WTC11 (cell line): ENCODE measurements at places on chromosomes 2 and 18. TPM values are rescaled to one million over a fixed set of nuclear protein-coding genes. Genes with fewer than 3 reads are reported as not detected.

DNA sequence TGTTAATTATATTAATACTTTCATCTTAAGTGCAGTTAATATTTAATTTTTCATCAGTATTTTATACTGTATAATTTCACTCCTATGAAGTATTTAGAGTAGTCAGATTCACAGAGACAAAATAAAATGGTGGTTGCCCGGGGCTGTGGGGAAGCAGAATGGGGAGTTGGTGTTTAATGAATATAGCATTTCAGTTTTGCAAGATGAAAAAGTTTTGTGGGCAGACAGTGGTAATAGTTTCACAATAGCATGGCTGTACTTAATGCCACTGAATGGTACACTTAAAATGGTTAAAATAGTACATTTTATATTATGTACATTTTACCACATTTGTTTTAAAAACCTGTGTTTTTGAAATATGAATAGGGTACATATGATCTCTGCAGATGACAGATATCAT is 31.2 kb downstream of the CFAP221 start:
- no peak for DNase-seq

Gene PRPF40A
- 171 to 189 TPM (median 176 TPM) in 3 replicates for total RNA-seq

DNA sequence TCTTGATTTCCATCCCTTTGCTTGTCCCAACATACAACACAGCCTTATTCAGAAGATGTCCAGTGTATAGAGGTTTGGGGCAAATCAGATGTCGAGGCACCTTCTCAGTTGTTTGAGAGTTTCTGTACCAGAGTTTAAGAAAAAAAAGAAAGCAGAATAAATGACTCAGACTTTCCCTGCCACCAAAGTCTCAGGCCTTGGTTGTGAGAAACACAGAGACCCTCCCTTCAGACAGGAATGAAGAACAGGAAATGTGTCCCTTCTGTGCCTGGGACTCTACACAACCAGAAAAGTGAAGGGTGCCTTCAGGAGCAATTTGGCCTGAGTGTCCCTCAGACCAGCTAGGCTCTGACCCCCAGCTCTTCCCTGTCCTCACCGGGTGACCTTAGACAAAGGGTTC is 37.3 kb upstream of the REL start:
- no peak for DNase-seq

Gene DUSP2
- 4.7 to 6.8 TPM (median 5.8 TPM) in 3 replicates for total RNA-seq

- no peak for DNase-seq
Observed at GRCh38 chr2:110955045-110955444, 165.7 kb upstream of the BCL2L11 start.

Gene HOXD1
- 0.14 to 0.22 TPM in 2 of 3 replicates, not detected in the other for total RNA-seq

DNA sequence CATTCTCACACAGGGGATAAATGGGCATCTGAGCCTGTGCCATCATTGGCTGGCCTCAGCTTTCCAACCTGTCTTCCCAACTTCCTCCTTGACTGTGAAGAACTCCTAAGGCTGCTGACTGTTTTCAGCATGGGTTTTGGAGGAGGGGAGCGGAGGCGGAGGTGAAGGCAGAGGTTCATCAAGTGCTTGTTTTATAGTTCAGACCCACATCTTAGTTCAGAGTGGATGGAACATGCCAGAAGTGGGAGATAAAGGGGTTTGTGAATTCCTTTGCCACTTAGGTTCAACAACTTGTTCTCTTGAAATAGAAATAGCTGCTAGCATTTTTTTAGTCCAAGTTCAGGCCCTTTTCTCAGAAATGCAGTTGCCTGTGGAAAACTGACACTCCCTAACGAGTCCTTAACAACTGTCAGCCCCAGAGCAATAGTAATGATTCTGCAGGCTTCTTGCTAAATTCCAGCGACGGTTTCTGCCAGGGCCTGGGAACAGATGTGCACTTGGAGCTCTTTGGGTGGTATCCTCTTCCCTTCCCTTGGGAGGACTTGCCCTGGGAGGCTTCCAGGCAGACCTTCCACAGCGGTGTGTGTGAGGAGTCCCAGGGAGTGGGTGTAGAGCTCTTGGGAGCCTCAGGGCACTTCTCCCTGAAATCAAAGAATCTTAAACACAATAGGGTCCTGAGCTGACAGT is 30.1 kb upstream of the ITGA6 start:
- no peak for DNase-seq

- peak; percentile 70 for DNase-seq
Observed at GRCh38 chr2:41836948-41837347, 210.9 kb upstream of the PKDCC start.

- DNase-seq, result no peak
Observed at GRCh38 chr2:181307203-181307991, 149.8 kb upstream of the ITGA4 start.

DNA sequence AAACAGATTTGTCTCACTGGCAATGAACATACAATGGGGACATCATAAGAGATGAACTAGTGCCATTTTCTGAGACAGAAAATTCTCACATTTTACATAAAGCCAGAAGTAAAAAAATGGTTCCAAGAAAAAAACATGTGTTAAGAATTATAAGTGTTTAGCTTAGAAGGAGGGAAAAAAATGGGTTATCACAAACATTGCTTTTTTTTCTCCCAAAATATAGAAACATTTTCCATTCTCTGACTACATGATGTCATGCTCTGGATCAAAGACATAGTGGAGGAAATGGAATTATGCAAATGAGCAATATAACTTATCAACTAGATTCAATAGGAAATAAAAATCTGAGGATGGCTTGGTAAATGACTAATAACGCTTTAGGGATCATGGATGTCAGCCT is 49.8 kb downstream of the SPATS2L start:
- no peak for DNase-seq

Gene BBS5
- total RNA-seq, result 0.90 to 1.6 TPM (median 1.5 TPM) in 3 replicates

DNA sequence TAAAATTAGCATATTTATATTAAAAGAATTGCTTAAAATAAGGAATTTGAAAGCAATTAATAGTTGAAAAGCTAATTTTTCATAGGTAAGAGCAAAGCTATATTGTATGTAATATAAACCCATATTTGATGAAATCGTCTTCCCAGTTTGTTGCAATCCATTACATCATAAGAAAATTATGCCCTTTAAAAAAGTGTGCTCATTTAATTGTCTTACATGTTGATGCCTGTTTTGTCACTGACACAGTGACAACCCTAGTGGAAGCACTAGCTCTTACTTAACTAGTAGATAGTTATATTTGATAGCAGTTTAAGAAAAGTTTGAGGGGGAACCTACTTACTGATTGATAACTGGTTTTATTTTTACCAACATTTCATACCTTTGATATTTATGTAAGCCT is 30.0 kb upstream of the IL18RAP start:
- no peak for DNase-seq

Gene TUBB6
- 137 to 240 TPM (median 149 TPM) in 3 replicates for total RNA-seq

Gene SERPINB4
- total RNA-seq, result 0.37 to 1.3 TPM (median 0.53 TPM) in 3 replicates

- peak; percentile 83 for DNase-seq
Observed at GRCh38 chr2:196750977-196751631, 48.4 kb downstream of the GTF3C3 start.

Gene GRB14
- 14.9 to 17.2 TPM (median 17.2 TPM) in 3 replicates for total RNA-seq

DNA sequence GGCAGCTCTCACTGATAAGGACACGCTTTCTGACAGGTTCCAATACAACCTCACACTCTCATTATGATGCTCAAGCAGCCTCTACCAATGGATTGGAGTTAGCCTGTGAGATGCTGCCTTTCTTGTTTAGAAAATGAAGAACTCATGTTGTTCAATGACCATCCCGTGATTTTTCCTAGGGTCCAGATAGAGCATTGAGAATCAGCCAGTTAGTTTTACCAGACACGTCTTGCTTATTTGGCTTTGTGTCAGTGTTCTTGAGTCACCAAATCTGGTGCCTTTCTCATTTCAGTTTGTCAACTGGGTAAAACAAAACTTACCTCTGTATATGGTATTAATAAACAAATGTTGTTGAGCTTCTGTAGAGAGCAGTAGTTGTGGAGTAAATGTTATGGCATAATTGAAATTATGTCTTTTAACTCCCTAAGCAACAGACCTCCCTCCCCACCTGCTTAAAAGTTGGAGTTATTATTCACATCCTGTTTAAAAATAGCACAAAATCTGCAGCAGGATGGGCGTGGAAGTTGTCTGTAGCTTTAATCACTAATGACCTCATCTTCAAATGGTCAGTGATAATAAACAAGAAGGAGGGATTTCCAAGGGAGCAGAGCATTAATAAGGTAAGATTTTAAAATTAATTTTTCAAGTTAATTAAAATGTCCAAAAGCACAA is 167.3 kb downstream of the HRH4 start:
- DNase-seq, result no peak

DNA sequence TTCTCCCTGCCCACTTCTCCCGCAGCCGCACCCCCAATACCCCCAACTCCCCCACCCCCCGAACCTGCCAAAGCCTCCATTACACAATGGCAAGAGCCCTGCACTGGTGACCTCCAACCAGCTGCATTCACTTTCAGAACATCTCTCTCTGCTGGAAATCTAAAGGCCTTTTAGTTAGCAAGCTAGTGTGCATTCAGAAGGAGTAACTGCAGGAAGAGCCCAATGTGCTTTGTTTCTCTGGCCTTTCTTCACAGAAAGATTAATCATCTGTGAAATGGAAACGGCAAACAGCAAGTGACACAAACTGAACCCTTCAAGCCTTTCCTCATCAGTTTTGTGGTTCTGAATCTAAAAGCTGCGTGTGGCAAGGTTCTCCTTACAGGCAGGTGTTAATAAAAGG is 124.2 kb downstream of the OLA1 start:
- DNase-seq, result peak; percentile 31

DNA sequence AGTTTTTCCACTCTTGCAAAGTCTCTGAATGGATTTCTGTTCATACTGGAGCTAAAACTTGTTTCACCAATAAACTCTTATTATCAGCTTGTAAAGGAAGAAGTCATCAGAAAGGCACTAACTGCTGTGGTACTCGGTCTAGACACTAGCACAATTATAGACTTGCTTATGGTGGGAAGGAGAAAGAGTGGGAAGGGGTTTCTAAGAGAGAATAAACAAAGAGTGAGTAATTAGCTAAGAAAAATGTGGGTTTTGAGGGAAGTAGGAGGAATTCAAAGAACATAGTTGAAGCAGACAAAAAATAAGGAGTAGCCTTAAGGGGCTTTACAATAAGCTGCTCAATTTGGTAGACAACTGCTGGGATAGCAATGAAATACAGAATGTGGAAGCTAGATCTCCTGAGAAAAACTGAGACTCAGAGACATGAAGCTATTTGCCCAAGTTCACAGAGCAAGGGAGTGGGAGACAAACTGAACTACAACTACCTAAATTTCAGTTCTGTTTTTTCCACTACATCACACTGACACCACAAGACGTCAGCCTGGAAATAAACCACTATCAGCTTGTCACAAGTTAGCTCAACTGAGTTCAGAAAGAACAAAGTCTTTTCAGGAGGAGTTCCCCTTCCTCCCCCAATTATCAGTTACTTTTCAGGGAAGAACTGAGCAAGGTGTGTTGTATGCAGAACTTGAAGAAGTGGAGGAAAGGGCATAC is 59.7 kb downstream of the MAP4K3 start:
- DNase-seq, result no peak

DNA sequence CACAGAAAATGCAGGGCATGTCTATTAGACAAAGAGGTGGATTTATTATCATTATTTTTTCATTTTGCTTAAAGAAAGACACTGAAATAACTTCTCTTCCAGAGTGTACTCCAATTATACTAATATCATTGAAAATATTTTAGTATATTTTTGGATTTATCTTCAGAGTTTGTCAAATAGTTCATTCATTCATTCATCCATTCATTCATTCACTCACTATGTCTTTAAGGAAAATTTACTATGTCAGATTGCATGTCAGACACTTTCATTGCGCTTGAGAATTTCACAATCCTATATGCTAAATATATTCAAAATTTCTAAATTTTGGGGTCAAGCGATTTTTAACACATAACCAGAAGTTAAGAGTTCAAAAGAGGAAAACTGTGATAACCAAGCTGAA is 479.1 kb downstream of the ZEB2 start:
- no peak for DNase-seq

DNA sequence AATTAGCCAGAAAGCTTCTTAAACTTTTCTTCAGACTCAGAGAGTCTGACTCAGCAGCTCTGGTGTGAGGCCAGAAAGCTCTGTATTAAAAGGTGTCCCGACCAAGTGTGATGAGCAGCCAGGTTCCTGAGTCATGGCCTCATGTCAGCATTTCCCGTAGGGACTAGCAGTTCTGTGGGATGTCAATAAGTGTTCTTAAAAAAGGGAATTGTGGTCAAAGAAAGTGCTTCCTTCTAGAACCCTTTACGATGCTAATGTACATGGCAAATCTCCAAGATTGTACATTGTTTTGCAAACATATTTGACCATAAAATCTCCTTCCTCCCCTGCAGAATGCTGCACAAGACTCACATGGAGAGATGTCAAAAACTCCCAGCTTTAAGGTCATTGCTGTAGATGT is 80.1 kb downstream of the PLA2R1 start:
- DNase-seq, result no peak

GRCh38 chr18:51278045-51278649 is 80.7 kb upstream of the MEX3C start:
- peak; percentile 83 for DNase-seq

DNA sequence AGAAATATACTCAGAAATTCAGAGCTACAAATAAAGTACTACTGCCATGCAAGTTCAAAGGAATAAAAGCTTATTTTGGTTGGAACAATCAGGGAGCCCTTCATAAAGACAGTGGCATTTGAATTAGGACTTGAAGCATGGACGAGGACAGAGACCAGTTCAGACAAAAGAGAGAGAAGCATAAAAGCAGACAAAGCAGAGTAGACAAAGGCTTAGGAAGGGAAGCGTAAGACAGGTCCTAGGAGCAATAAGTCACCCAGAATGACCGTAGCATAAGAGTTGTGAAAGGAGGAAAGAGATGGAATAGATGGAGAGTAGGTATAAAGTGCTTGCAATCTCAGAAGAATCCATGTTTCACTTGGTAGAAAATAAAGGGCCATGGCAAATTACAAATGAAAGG is 14.0 kb downstream of the PDE1A start:
- DNase-seq, result no peak

DNA sequence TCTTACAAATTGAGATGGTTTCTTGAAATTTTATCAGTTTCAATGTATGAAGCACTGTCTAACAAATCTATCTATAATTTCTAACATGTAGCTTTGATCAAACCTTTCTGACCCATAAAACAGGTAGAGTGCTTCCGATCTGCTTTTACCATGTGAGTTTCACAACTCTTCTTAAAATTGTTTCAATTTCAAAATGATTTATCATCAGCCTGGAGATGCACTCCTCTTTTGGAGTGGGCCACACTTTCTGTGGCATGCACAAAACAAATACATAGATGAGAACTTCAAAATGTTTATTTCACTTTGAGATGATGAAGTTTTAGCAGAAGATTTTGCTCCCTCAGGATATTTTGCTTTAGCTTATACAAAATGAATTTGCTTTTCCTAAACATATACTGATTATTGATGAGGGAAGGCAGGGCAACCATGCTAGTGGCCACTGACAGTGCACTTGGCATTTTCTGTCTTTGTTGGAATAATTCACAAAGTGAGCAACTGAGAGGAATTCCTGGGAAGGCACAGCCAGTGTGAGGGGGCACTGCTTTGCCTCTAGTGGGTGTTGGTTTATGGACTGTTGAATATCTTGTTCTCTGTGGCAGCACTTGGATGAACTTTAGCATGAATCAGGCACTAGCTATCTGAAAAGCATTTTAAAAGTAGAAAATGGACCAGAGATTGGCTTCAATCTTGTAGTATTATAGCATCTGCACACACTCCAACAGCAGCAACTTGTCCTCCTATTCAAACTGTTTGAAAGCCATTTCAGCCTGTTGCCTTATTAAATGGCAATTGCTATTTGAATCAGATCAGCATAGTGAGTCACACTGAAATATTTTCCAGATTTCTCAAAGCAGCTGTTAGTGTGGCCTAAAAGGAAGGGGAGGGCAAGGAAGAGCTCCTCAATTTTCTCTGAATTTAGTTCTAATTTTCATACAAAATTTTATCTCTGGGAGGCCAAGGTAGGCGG is 193.2 kb downstream of the CCDC85A start:
- no peak for DNase-seq
